Left lung (tissue), 14 donors: ENCODE measurements at places on chromosomes 11 and 22. TPM values are rescaled to one million over a fixed set of nuclear protein-coding genes. Genes with fewer than 3 reads are reported as not detected.

TRIM6 gene
- 5.3 TPM for polyA plus RNA-seq

LUZP2 gene
- 4.6 TPM for polyA plus RNA-seq

KRTAP5-9 gene
- 0.50 TPM for polyA plus RNA-seq

VSTM5 gene
- polyA plus RNA-seq: 0.84 TPM

CRYBA4 gene
- polyA plus RNA-seq: 0.45 TPM

DNA sequence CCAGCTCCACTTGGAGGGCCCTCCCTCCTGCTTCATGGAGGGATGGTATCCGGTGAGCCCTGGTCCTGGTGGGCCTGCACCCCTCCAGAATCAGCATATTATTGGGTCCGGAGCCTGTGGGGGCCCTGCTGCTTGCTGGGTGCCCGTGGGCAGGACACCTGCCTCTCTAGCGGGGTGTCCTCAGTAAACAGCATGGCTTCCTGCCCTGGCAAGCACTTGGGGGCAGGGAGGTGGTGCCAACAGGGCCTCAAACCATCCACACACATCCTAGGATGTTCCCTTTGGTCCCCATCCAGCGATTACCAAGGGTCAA, 108.3 kb downstream of the CTTN start:
- DNase-seq: no peak
- H3K27me3 ChIP-seq: no peaks in the 10 kb centered on the region

GRCh38 chr22:42959576-42960509, 55.1 kb downstream of the PACSIN2 start:
- peak; percentile 59 for DNase-seq
- peaks cover 77% of the 10 kb centered on the region for H3K4me1 ChIP-seq
- no peaks in the 10 kb centered on the region for H3K27me3 ChIP-seq
- H3K4me3 ChIP-seq: no peak overlapping the region
- H3K36me3 ChIP-seq: no peaks in the 10 kb centered on the region

DNA sequence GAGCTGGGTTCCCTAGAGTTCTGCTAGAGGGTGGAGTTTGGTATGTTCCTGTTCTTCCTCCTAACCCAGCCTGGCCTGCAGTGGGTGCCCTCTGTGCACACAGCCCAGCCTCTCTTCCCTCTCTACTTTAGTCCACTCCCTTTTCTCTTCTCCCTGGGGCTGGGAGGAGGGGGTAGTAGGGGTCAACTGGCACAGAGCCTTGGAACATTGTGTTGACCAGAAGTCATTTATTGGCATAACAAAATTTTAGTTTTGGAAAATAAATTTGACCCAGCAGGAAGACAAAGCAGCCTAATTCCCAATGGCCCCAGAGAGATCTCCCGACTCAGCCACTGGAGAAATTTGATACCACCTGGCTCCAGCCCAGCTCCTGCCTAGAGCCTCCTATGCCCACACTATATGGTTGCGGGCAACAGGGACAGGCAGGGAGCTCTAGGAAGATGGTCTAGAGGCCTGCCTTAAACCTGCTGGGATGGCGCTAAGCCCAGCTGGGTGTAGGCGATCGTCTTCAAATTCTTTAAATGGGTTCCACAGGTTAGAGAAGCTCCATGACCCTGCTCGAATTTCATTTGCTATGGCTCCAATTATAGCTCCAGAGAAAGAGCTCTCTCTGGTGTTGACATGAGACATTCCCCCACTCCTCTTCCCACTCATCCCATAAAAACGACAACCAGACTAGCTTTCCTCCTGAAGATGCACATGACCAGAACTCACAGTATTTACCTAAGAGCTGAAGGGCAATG, 9.9 kb downstream of the PCSK7 start:
- H3K4me1 ChIP-seq: peaks cover 12% of the 10 kb centered on the region
- no peak for DNase-seq
- H3K36me3 ChIP-seq: peaks cover 94% of the 10 kb centered on the region
- H3K27ac ChIP-seq: no peak overlapping the region
- no peak overlapping the region for H3K4me3 ChIP-seq
- H3K27me3 ChIP-seq: no peaks in the 10 kb centered on the region

DNA sequence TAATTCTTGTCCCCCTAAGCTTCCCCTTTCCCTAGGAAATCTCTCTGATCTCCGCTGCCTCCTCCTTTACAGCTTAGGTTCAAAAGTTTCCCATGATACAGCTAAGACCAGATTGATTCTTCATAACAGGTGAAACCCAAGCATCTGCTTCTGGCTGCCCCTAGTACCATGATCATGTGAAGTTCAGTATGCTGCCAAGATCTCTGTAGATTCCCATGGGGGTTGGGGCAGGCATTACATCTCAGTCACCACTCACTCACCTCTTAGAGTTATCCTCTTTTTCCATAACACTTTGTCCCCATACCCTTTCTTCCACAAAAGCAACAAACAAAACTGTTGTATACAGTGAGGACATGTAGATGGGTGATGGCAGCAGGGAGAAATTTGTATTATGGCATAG, 44.0 kb downstream of the RRP8 start:
- H3K27ac ChIP-seq: no peak overlapping the region
- DNase-seq: no peak
- H3K27me3 ChIP-seq: no peaks in the 10 kb centered on the region
- no peak overlapping the region for H3K4me3 ChIP-seq
- no peaks in the 10 kb centered on the region for H3K36me3 ChIP-seq
- no peaks in the 10 kb centered on the region for H3K4me1 ChIP-seq

DNA sequence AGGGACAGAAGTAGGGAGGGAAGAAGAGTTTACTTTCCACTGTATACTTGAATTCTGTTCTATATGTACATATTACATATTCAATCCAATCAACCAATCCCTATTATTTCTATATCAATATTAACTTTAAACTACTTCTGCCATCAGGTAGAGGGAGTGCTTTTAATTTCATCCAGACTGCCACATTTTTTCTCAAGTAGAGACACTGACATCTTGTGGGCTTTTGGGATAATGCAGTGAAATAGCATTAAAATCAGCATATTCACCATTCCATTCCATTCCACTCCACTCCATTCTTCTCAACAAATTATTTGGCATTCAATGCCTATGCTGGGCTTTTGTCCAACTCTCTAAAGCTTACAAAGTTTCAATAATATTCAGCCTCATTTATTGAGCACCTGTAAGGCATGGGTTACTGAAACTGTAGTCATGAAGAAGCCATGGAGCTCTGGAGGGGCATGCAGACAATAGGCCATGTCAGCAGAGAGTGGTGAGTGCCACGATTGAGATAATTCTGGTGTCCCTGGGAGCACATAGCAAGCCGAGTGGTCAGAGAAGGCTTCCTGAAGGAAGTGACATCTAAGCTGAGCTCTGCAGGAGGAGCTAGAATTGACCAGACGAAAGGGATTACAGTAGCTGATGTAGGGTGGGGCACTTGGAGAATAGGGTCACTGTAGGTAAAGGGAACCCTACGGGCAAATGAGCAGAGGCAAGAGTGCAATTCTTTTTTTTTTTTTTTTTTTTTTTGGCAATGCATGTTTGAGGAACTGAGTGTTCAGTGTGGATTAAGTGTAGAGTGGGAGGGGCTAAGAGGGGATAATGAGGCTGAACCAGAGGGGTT, 12.8 kb upstream of the CLPB start:
- H3K27me3 ChIP-seq: no peaks in the 10 kb centered on the region
- H3K4me1 ChIP-seq: no peaks in the 10 kb centered on the region
- no peak overlapping the region for H3K27ac ChIP-seq
- no peaks in the 10 kb centered on the region for H3K36me3 ChIP-seq
- DNase-seq: peak; percentile 59

GRCh38 chr11:34809191-34810106, 106.7 kb downstream of the APIP start:
- no peaks in the 10 kb centered on the region for H3K4me1 ChIP-seq
- no peak overlapping the region for H3K4me3 ChIP-seq
- H3K36me3 ChIP-seq: no peaks in the 10 kb centered on the region
- no peak overlapping the region for H3K27ac ChIP-seq
- H3K27me3 ChIP-seq: no peaks in the 10 kb centered on the region
- DNase-seq: no peak

- H3K36me3 ChIP-seq: no peaks in the 10 kb centered on the region
- no peak for DNase-seq
- no peak overlapping the region for H3K4me3 ChIP-seq
- H3K4me1 ChIP-seq: peaks cover 5% of the 10 kb centered on the region
- no peaks in the 10 kb centered on the region for H3K27me3 ChIP-seq
- H3K27ac ChIP-seq: no peak overlapping the region
Measured at GRCh38 chr11:27452147-27452546, 20.4 kb downstream of the LGR4 start.

GRCh38 chr11:115605871-115606497, 101.8 kb upstream of the CADM1 start:
- H3K36me3 ChIP-seq: no peaks in the 10 kb centered on the region
- no peaks in the 10 kb centered on the region for H3K27me3 ChIP-seq
- no peak for DNase-seq
- H3K4me1 ChIP-seq: no peaks in the 10 kb centered on the region

GRCh38 chr11:74634537-74634936, 42.2 kb downstream of the POLD3 start:
- no peaks in the 10 kb centered on the region for H3K27me3 ChIP-seq
- H3K4me1 ChIP-seq: no peaks in the 10 kb centered on the region
- no peaks in the 10 kb centered on the region for H3K36me3 ChIP-seq
- H3K4me3 ChIP-seq: no peak overlapping the region

- H3K4me3 ChIP-seq: no peak overlapping the region
- no peak overlapping the region for H3K27ac ChIP-seq
- no peaks in the 10 kb centered on the region for H3K36me3 ChIP-seq
- H3K4me1 ChIP-seq: no peaks in the 10 kb centered on the region
- DNase-seq: no peak
- no peaks in the 10 kb centered on the region for H3K27me3 ChIP-seq
Measured at GRCh38 chr11:132549561-132549960, 982.7 kb downstream of the OPCML start.

DNA sequence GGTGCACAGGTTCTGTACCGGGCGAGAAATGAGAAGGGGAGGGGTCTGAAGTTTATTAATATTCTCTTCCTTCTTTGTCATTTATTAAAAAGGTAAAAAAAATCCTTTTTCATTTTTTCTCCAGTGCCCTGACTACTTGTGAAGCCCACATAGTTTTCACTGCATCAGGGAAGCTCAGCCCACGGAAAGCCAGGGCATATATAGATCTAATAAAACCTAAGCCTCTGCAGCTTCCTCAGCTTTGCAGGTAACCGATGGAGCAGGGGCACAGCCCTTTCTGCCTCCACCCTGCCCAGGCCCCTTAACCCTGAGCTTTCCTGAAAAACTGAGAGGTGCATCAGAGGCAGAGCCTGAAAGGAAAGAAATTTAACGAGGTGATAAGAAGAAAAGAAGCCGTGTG, 140.1 kb downstream of the NXPE2 start:
- no peaks in the 10 kb centered on the region for H3K4me1 ChIP-seq
- no peak overlapping the region for H3K27ac ChIP-seq
- no peak overlapping the region for H3K4me3 ChIP-seq
- H3K36me3 ChIP-seq: no peaks in the 10 kb centered on the region

- H3K4me3 ChIP-seq: no peak overlapping the region
- H3K4me1 ChIP-seq: peaks cover 10% of the 10 kb centered on the region
- no peaks in the 10 kb centered on the region for H3K36me3 ChIP-seq
- no peak for DNase-seq
- no peaks in the 10 kb centered on the region for H3K27me3 ChIP-seq
Measured at GRCh38 chr11:19790831-19791552, 78.4 kb downstream of the NAV2 start.
